Right atrium auricular region (tissue), 2 donors: ENCODE measurements at places on chromosomes 6 and 20. TPM values are rescaled to one million over a fixed set of nuclear protein-coding genes. Genes with fewer than 3 reads are reported as not detected.

DNA sequence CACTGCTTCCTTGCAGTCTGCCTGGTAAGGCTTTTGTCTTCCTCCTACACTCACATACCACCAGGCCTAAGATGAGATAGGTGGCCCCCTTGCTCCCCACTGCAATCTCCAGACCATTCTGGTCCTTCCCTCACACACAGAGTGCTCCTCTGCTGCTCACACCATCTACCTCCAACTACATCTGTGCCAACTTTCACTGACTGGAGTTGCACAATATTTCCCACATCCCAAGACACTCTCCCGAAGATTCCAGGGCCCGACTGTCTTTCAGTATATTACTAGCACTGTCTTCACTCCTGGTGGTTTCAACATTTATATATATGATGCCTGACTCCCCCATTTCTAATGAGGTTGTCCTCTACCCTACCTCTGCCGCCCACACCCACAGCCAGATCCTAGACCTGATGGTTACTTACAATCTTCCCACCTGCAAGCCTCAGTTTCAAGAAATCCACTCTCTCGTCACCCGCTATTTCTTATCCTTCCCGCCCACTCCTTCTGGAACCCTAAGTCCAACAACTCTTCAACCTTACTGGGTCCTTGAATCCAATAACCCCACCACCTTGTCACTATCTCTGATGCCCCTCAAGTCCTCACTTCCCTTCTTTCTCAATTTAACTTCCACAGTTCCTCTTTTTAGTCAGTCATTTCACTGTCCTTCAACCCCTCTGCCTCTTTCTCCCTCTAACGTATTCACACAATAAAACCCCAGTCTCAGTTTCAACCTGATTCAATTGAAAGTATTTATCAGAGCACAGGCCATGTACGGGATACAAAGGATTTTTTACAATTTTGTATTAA lies 21.6 kb downstream of the RALGAPA2 start:
- no peak for DNase-seq

- no peak for DNase-seq
Observed at GRCh38 chr6:117642976-117643375, 32.3 kb upstream of the NUS1 start.

DNA sequence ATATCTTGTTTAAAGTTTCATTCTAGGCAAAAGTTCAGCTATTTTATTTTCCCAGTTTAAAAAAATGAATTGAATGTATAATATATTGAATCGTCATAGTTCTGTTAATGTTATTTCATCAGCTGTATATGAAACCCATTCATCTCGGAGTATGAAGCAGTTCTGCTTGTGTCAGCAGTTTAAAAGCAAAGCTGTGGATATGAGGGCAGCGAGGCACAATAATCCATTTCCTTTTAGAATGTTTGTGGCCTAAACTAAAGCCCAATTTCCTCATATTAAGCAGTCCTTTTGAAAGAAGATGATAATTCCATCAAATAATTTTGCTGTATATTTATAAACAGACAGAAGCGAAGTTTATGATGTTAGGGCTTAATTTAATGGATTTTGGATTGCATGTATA lies 300.1 kb downstream of the SAMD5 start:
- DNase-seq, result no peak

- DNase-seq, result no peak
Observed at GRCh38 chr6:44266347-44266746, 996 bp upstream of the NFKBIE start.

GRCh38 chr6:102619585-102619984 lies 1226.1 kb downstream of the GRIK2 start:
- no peak for DNase-seq

- no peak for DNase-seq
Observed at GRCh38 chr6:95574811-95575210, 2.5 kb upstream of the MANEA start.

DNA sequence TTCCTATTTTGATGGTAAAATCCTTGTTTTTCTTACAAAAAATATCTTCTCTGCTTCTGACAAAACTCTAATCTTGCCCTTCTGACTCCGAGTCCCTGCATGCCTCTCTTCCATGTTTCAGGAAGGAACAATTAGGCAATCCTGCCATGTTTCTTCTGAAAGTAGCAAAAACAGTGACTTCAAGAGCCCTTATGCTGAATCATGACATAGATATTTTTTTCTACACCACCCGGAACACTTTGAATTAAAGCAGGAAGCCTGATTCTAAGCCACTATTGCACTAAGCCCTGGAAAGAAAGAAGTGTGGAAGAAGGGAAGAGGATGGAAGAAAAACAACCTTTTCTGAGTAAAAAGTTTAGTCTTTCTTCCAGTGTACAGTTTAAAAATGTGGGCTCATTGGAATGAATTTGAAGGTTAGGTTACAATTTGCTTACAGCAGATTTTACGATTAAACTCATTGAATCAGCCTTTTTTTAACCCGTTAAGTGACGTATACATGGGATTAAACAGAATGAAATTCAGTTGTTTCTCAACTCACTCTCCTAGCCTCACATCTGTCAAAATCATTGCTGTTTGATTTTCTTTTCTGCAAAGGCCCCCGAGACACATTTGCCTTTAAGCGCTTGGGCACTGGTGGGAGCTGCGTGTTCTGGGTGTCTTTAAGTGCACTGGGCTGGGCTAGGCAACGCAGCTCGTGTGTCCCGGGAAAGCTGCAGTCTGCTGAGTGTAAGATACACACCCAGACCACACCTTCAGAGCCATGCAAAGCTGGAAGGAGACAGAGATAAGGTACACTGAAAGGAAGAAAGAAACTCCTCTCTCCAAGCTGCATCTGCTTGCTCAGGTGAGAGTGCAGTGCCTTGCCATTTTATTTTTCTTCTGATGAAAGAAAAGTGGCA lies 159.4 kb upstream of the CITED2 start:
- DNase-seq, result no peak

DNA sequence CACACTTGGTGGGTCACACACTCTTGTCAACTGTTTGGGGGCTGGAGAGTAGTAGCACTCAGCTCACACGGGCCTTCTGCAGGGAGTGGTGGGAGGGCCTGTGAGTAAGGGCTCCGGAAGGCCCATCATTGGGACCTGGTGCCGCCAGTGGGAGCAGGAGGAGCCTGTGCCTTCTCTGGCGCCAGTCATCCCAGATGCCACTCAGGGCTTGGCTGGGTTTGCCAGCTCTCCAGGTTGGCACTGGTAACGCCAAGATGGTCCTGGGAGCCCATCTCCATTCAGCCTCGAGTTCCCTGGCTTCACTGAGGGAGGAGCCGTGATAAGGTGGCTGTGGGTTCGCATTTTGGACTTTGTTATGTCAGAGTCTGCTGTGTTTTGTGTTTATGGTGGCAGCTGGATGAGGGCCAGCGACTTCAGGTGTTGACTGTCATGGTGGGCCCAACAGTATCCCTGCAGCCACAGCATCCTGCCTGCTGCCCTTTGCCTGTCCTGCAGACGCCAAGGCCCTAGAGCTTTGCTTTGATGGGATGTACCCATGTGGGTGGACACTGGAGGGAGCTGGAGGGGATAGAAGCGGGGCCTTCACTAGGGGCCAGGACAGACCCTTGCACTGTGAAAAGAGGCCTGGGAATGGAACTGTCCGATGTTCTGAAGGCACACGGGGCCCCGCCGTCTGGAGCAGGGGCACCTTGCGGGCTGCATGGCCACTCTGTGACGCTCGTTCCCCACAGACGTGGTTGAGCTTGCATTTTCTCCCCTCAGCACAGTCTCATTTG lies 13.3 kb upstream of the DNAJC5 start:
- no peak for DNase-seq

GRCh38 chr6:68640491-68640835 lies 5.4 kb downstream of the ADGRB3 start:
- no peak for DNase-seq

DNA sequence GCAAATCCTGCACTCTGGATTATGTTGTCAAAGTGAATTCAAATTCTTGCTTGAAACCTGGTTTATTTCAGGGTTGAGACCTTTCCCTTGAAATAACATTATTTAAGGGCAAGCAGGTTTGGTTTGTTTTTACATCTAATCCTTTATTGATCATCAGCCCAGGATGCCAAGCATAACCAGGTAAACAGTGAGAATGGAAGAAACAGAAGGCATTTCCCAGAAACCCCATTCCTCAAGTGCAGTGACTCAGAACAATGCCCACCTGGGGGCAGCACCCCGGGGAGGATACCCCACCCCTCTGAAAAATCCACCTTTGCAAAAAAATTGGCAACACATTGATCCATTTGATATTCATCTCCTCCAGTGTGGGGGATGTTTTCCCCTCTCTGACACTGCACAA lies 32.5 kb downstream of the POFUT1 start:
- no peak for DNase-seq

GRCh38 chr6:146056506-146056905 lies 27.6 kb downstream of the GRM1 start:
- no peak for DNase-seq

DNA sequence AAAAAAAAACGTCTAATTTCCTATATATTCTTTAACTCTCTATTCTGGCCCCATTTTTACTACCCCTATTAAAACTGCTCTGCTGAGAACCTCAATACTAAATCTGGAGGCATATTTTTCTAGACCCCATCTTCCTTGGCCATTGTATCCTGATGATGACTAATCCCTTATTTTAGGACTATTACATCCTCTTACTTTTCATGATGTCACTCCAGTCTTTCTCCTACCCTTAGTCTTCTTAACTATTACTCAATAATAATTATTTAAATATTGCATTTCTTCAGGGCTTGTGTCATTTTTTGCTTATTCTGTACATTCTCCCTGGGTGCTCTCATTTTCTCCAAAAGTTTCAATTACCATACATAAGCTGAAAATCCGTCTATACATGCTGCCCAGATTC lies 6.4 kb downstream of the FBXO30 start:
- no peak for DNase-seq

DNA sequence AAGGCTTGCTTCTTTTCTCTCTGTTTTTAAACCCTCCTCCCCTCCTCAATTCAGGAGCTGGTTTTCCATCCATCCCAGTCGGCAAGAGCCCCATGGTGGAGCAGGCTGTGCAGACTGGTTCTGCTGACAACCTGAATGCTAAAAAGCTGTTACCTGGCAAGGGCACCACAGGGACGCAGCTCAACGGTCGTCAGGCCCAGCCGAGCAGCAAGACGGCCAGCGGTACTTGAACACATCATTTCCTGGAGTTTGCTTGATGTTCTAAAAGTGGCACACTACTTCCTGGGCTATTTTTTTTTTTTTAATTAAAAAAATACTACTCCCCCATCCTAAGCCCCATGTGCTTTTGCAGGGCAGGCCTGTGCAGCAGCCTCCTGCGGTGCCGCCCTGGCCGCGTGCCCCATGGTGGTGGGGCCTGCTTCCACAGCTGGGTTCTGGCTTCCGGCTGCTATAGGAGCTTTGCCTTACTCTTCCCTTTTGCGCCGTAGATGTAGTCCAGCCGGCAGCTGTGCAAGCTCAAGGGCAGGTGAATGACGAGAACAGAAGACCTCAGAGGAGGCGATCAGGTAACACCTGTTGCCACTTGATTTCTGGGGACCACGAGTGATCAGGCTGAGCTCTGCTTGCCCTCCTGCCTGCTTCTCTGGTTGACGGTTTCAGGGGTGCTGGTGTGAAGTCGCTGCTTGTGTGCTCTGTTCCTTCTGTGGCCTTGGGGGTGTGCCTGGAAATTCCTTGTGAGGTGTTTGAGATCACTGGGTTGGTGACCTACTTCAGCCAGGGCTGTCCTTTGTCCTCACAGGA lies 7.7 kb downstream of the LSM14B start:
- DNase-seq, result no peak

DNA sequence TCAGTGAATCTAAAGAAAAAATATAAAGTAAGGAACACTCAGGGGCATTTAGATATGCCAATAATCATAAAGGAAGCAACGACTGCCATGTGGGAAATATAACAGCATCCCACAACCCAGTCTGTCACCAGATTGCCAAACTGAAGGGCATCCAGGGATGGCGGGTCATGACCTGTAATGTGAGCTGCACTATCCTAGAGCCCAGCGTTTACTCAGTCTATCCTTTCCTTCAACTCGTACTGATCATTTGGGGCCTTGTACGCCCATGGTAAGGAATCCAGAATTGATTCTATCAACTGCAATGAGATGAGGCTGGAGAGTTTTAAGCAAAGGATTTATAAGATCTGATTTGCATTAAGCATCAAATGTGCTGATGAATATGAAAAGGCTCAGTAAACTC lies 5.3 kb downstream of the TRPC4AP start:
- DNase-seq, result no peak

- no peak for DNase-seq
Observed at GRCh38 chr6:101666256-101666655, 272.7 kb downstream of the GRIK2 start.

DNA sequence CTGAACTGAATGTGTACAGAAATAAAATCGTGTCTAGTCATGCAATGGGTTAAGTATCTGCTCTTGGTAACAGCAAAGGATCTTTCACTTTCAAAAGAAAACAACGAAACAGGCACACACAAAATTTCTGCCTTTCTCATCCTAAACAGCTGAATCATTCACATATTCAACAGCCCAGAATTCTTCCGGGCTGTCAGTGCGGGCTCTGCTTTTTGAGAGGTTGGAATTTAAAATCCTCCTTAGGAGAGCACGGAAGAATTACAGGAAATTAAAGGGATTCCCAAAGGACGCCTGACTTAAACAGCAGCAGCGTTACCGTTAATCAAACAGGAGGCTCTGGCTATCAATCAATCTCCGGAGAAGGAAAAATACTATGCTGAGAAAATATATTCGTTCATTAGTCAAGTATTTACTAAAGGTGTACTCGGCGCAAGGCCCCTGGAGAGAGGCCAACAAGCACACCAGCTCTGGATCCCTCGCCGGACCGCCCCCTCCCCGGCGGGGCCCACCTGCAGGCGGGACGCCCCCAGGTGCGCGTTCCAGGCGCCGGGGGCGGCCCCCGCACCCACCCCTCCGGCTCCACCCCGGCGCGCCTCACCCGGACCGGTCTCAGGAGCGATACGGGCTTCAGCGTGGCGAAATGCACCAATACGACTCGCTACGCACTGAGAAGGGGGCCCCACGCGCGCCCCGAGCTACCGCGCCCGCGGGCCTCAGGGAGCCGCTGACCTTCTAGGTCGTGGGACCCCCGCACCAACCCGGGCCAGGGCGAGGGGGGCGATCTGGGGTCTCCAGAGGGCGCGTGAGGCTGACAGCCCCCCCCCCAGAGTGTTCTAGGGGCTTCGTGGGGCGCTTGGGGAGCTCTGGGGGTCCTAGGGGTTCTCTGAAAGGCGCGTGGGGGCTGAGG lies 1.0 kb downstream of the NAPB start:
- DNase-seq, result no peak

DNA sequence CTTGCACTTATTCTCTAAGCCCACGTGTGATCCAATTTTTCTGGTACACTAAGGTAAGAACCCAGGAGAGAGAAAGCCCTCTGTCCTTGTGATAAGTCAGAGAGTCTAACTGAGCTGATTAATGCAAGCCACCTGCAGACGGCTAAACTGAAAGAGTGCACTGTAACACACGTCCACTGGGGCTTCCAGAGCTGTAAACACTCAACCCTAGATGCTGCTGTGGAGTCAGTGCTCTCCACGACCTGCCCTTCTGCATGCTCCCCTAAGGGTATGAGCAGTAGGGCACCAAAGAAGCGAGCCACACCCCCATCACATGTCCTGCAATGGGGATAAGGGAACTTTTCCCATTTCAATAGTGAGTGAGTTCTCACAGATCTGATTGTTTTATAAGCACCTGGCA lies 55.7 kb downstream of the TXLNB start:
- DNase-seq, result no peak

- no peak for DNase-seq
Observed at GRCh38 chr6:29965563-29965872, 23.2 kb downstream of the HLA-A start.

Gene LY6G6D
- total RNA-seq, result not detected

Gene SPAG4
- 5.5 TPM for total RNA-seq

Gene KCNS1
- 0.33 TPM for total RNA-seq

Gene CRISP3
- total RNA-seq, result not detected

Gene CALHM4
- total RNA-seq, result not detected

Gene SUMO4
- total RNA-seq, result 0.67 TPM

Gene PTCHD4
- 0.51 TPM for total RNA-seq

Gene C6orf118
- total RNA-seq, result not detected

Gene CFAP206
- total RNA-seq, result 0.26 TPM

Gene FKBP1C
- total RNA-seq, result not detected
